ENCODE measurements at places on chromosomes 16 and 17.
A peak's percentile ranks its signal among the peaks of the same experiment; 100 is the strongest.

DNA sequence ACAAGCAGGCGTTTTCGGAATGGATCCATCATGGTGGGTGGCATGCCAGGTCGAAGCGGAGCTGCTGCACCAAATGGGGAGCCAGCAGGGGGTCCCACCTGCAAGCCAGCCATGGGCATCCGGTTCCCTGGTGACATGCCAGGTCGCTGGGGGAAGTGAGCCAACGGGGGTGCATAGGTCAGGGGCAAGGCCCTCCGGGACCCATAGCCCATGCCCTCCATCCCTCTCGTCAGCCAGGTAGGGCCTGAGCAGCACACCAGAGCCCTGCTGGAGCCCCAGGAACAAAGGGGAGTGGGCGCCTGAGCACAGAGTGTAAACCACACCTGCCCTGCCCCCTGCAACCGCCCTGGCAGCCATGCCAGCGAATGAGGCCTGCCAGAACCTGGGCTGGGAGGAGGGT is 5.0 kb downstream of the SMARCD2 start:
- DNase-seq = no peak

DNA sequence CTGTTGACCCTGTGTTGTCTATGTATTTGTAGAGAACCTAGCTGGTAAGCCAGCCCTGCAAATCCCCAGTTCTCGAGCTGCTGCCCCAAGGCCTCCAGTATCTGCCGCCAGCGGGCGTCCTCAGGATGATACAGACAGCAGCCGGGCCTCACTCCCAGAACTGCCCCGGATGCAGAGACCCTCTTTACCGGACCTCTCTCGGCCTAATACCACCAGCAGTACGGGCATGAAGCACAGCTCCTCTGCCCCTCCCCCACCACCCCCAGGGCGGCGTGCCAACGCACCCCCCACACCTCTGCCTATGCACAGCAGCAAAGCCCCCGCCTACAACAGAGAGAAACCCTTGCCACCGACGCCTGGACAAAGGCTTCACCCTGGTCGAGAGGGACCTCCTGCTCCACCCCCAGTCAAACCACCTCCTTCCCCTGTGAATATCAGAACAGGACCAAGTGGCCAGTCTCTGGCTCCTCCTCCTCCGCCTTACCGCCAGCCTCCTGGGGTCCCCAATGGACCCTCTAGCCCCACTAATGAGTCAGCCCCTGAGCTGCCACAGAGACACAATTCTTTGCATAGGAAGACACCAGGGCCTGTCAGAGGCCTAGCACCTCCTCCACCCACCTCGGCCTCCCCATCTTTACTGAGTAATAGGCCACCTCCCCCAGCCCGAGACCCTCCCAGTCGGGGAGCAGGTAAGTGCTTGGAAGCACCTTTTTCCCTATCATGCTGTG is 23.1 kb upstream of the CDC6 start:
- no peak for DNase-seq

DNA sequence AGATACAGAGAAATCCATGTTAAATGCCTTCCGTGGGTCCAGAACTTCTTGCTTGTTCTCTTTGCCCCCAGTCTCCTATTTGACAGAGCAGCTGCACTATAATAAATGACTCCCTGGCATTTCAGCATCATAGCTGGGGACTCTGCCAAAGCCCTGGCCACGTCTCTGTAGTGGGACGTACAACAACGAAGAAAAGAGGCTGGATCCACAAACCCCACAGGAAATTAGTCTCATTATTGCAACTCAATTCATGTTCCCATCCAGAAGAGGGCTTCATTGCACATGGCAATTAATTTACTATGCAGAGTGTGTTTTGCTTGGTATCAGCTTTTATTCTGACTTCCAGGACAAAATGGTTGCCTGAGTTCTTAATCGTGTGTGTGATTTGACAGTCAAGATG is 121.3 kb downstream of the CDH13 start:
- DNase-seq = no peak

DNA sequence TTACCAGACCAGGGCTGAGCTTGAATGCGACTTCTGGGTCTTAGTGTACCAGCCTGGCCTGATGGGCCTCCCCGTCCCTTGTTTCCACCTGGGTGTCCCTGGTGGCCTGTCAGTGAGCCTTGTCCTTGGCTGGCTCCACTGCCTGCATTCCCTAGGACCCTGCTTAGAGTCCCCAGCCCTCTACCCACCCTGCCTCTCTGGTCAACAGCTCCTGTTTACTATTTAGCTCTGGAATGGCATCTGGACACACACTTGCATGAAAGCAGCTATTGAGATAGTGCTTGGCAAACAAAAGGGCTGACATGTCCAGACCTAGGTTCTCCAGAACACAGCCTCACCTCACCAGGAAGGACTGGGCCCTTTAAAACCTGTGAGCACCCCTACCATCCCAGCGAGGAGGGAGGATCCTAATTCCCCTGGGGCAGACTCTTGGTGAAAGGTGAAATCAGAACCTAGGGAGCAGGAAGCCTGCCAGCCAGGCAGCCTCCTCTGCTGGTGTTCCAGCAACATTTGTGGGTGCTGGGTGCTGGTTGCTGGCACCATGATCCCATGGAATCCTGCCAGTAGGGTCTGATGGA is 38.8 kb downstream of the RAI1 start:
- no peak for DNase-seq

DNA sequence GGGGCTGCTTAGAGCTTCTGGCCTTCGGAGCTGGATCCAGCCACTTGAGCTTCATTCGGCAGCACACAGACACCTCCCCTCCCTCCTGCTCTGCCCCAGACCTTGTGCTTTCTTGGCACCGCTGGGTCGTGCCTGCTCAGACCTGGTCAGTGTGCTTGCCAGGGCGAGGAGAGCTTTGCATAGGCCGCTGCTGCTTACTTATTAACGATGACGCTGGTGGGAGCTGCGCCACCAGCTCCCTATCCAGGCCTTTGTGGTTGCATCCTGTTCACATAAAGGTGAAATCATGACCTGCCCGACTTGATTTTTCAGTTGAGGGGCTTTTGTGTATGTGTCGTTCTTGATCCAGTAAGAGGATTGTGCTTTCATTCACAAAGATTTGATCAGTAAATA is 101.1 kb downstream of the MSI2 start:
- DNase-seq = no peak

GRCh38 chr17:7867881-7868329 is 10.1 kb downstream of the CYB5D1 start:
- no peak for DNase-seq

DNA sequence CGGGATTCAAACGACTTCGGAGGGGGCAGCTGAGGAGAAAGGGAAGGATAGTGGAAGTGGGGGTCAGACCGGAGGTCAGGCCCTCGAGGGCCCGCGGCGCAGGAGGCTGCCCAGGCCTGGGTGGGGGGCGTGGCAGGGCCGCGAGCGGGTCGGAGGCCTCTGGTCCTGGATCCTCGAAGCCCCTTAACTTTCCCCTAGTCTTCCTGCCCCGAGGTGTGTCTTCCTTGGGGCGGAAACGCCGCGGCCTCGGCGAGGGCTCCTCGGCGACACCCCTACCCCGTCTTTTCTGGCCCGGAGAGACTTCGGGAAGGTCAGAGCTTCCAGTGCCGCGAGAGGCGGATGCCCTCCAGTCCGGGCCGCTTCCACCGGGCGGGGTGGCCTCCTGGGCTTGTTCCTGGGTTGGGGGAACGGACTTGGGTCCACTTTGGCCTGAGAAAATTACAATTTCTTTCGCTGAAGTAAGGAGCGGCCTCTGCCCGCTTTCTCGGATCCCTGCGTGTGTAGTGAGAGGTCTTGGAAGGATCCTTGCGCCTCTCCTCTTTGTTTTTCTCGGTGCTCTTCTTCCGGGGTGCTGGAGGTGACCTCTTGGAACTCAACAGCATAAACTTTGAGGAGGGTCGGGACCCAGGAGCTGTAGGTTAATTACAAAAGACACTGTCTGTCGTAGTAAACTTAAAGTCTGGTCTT is 491 bp downstream of the IST1 start:
- no peak for DNase-seq

- no peak for DNase-seq
These were observed 26.0 kb upstream of the ITGB4 start for GRCh38 chr17:75695141-75695829.

GRCh38 chr16:50709980-50710379 is 16.6 kb downstream of the NOD2 start:
- DNase-seq = no peak

DNA sequence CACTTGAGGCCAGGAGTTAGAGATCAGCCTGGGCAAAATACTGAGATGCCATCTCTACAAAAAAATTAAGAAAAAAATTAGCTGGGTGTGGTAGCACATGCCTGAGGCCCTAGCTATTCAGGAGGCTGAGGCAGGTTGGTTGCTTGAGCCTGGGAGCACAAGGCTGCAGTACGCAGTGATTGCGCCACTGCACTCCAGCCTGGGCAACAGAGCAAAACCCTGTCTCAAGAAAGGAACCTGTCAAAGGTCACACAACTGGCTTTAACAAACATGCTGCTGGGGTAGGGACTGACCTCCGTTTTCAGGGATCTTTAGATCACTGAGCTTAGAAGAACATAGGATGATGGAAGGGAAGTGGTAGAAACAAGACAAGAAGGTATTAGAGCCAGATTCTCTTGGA is 95.0 kb downstream of the IRX3 start:
- DNase-seq = no peak

GRCh38 chr17:74526681-74527080 is 4.6 kb downstream of the CD300LB start:
- no peak for DNase-seq

GRCh38 chr17:74008196-74008595 is 195.3 kb upstream of the RPL38 start:
- peak; percentile 41 for DNase-seq

- no peak for DNase-seq
These were observed 4.6 kb downstream of the GAN start for GRCh38 chr16:81319221-81319912.

DNA sequence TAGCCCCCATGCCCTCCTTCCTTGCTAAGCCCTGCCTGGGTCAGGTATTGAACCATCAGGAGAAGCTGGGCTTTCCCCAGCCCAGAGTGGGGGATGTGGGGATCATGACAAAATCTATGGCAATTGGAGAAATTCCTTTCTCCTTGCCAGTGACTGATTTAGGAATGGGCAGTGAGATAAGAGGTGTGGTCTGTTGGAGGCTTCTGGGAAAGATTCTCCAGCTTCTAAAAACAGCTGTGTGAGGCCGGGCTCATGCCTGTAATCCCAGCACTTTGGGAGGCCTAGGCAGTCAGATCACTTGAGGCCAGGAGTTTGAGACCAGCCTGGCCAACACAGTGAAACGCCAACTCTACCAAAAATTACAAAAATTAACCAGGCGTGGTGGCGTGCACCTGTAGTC is 69.1 kb downstream of the SRCIN1 start:
- DNase-seq = no peak

- DNase-seq = no peak
These were observed 75.5 kb upstream of the TBX2 start for GRCh38 chr17:61323909-61324868.

GRCh38 chr17:76000016-76000754 is 470 bp upstream of the CDK3 start:
- peak; percentile 54 for DNase-seq
